NCI-H187 (cell line): ENCODE measurements at places on chromosomes 11 and 22.

DNA sequence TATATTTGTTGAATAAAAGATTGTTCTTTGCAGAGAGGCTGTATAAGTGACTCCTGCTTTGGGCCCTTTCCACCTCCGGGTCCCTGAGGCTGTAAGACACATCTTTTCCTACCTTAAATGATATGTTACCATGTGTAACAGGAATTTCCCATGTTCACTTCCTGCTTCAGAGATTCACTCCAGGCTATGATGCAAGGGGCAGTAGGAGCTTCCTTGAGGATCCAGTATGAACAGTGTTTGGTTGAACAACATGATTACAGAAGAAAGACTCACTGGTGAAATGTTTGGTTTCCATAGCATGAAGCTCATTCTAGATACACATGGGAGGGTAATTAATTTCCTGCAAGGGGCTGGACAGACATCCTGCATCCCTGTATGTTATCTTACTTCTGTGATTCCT is 25.6 kb upstream of the ZDHHC13 start:
- no peak for DNase-seq

- no peak for DNase-seq
These were observed 36.5 kb upstream of the ANKK1 start for GRCh38 chr11:113351068-113351450.

DNA sequence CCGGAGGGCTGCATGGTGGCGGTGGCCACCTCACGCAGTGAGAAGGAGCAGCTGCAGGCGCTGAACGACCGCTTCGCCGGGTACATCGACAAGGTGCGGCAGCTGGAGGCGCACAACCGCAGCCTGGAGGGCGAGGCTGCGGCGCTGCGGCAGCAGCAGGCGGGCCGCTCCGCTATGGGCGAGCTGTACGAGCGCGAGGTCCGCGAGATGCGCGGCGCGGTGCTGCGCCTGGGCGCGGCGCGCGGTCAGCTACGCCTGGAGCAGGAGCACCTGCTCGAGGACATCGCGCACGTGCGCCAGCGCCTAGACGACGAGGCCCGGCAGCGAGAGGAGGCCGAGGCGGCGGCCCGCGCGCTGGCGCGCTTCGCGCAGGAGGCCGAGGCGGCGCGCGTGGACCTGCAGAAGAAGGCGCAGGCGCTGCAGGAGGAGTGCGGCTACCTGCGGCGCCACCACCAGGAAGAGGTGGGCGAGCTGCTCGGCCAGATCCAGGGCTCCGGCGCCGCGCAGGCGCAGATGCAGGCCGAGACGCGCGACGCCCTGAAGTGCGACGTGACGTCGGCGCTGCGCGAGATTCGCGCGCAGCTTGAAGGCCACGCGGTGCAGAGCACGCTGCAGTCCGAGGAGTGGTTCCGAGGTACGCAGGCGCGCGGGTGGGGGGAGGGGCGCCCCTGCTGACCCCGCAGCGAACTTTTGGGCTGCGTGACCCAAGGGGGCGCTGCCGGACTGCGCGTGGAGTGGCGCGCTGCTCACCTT is 670 bp downstream of the NEFH start:
- DNase-seq = no peak

DNA sequence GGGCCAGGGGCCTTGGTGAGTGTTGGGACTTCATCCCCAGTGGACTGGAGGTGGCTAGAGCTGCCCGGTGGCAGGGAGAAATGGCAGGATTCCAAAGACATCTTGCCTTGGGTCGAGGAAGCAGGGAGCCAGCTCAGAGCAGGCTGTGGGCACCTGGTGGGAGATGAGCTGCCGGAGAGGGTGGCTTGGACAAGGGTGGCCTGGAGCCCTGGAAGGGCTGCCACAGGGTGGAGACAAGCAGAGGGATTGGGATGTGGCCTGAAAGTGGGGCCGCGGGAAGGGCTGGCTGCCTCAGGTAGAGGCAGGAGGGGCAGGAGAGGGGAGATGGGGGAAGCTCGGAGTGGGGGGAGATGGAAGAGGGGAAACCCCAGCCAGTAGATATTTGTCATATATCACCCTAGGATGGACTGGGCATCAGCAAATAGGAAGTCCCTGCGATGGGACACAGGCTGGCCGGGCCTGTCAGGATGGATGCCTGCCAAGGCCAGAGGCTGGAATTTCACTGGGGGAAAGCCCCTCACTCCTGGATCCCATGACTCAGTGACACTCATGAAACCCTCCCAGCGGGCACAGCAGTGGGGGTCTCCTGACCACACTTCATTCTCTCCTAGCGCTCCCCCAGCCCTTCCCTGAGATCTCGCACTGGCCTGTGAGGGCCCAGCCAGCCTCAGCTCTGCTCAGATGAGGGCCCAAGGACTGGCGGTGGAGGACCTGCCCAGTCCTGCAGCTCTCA is 72.0 kb upstream of the SHISAL1 start:
- DNase-seq = no peak

GRCh38 chr11:96288915-96289314 is 54.1 kb downstream of the MAML2 start:
- no peak for DNase-seq

- DNase-seq = no peak
These were observed 74.0 kb downstream of the NAV2 start for GRCh38 chr11:19786644-19787043.

DNA sequence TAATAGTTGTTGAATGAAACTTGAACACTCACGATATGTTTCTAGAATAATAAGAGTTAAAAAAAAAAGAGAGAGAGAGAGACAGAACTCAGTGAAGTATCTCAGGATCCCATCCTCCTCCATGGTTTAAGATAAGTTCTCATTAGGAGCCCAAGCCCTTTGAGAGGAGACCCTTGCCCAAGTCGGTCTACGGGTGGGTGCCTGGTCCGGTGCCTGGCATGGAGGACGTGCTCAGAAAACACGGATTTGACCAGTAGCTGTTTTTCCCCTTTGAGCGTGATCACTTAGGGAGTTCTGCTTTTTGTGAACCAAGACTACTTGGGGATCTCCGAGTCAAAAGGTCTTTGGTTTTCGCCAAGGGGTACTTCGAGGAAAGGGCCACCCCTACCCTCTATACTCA is 40.6 kb downstream of the CACNG2 start:
- no peak for DNase-seq
